Amniotic epithelial cell (primary cell): ENCODE measurements at places on chromosomes 11 and 22.

- DNase-seq, result no peak
Measured at GRCh38 chr22:17149076-17149815, 9.8 kb downstream of the HDHD5 start.

- no peak for DNase-seq
Measured at GRCh38 chr22:44930016-44930710, 79.6 kb downstream of the PHF21B start.

DNA sequence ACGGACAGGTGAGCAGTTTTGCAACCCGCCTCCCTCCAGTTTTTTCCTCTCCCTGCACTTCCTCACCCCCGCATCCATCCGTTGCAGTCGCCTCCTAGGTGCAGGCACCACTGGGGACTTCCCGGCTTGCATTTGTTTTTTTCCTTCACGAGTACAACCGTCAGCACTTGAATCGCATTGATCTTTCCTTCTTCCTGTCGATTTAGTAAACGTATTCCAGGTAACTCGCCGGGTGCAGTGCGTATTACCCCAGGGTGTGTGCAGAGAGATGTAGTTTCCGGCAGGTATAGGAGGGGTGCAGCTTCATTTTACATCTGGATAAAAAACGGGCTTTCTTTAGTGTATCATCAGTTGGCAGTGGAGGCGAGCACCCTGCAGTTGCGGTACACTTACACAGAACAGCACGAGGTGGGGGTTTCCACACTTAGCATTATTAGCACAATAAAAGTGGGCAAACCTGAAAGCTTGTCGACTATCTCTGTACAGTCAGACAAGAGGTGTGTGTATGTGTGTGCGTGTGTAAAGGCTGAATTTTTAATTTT, at the start of gene SORL1-AS1:
SORL1-AS1 (minus strand) TSS at position 359 of the 542 bp plus-strand sequence.
- no peak for DNase-seq

DNA sequence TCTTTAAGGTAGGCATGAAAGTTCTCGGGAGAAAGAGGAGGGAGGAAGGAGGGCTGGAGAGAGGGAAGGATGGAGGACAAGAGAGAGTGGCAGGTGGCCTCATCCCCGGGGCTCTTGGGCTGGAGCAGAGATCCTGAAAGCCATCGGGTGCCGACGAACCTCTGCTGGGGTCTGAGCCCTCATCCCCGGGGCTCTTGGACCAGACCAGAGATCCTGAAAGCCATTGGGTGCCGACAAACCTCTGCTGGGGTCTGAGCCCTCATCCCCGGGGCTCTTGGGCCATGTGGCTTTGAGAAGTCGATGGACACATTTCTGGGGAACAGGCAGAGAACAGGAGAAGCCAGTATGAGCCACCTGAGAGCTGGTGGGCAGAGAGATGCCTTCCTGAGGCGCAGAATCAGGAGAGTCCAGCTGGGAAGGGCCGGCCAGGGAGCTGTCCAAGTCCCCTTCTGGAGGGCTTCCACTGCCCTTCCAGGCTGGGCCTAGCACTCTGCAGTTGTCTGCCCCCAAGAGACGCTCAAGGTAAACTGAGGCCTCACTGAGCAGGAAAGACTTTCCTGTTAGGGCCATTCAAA, 1398.1 kb downstream of the BRD1 start:
- DNase-seq, result no peak

GRCh38 chr11:32883421-32883820, 9.2 kb upstream of the QSER1 start:
- no peak for DNase-seq

DNA sequence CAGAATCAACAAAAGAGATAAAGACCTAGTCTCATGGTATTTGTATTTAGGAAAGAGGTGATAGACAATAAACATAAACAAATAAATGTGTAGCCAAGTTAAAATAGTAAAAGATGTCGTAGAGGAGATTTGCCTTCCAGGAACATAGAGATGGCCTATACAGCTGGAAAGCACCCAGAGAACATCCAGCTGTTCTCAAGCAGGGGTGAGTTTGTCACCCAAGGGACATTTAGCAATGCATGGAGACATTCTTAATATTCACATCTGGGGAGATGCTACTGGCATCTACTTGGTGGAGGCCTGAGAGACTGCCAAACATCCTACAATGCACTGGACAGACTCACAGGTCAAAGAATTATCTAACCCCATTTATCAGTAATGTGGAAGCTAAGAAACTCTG, 88.3 kb downstream of the C11orf87 start:
- no peak for DNase-seq

- no peak for DNase-seq
Measured at GRCh38 chr11:34631737-34632104, 10.8 kb downstream of the EHF start.

DNA sequence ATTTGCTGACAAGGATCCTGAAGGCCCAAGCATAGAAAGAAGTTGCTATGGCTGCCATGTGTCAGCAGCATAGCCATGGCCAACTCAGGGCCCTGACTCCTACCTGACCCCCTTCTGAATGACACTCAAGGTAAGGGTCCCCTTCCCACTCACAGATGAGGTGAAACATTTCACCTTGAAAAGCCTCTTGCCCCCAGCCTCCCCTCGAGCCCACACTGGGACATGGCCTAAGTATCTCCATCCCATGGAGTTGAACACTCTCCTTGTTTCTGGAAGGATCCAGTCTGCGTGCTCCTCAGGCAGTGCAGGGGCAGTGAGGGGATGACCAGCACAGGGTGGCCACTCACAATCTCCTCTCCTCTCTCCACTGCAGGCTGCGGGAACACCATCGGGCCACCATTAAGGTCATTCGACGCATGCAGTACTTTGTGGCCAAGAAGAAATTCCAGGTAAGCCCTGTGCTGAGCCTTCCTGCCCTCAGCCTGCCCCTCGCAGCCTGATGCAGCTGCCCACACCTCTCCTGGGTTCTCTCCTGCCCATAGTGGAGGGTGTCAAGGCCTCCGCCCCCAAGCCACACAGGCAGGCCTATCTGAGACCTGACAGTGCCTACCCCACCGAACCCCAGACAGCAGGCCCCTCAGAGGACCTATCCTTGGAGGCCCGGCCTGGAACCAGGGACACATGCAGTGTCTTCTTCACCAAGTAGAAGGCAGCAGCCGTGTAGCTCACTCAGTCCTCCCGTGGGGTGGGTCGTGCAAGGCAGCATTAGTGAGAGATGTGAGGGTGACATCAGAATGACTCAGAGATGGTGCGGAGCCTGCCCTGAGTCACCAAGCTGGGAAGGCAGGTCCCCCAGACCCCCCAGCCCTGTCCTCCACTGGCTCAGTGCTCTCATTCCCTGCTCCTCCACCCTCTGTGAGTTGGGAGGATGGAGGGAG, 68.9 kb upstream of the KCNQ1OT1 start:
- peak; percentile 64 for DNase-seq

- no peak for DNase-seq
Measured at GRCh38 chr11:131193031-131193501, 177.3 kb upstream of the NTM start.

GRCh38 chr11:57460022-57460757, at the start of gene RTN4RL2:
Gene RTN4RL2, plus strand, starts transcription at chr11:57460528. Its CDS starts 338 bp downstream, at chr11:57460866.
- peak; percentile 32 for DNase-seq

- DNase-seq, result peak; percentile 73
Measured at GRCh38 chr11:63738720-63739360, 29.7 kb downstream of the ZFTA start.

- DNase-seq, result no peak
Measured at GRCh38 chr22:24424001-24424900, 3.1 kb upstream of the ADORA2A start.

- DNase-seq, result no peak
Measured at GRCh38 chr11:35810045-35810645, 133.7 kb upstream of the LDLRAD3 start.

DNA sequence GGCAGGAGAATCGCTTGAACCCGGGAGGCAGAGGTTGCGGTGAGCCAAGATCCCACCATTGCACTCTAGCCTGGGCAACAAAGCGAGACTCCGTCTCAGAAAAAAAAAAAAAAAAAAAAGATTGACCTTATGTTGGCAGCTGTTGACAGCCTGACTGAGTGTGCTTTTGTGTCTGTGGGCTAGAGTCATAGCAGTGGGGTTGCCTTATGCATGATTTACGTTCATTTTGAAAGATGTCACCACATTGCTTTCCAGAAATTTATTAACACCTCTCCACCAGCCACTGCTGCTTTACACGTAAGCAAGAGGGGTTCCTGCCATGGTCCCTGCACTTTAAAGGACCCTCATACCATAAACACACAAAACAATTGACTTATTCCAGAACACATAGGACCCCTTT, 21.0 kb downstream of the ASRGL1 start:
- no peak for DNase-seq

DNA sequence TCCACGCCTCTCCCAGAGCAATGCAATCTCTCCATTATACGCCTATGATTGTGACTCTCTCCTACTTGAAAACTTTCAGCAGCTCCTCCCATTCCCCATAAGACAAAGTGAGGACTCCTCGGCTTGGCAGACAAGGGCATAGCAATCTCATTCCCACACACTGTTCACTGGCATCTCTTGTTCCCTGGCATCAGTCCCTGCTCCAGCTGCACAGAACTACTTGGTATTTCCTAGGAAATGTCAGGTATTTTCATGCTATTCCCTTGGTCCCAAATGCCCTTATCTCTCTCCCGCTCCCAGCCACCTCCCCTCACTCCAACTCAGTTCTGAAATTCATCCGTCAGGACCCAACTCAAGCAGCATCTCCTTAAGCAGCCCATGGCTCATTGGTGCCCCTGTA, 28.4 kb downstream of the TMPRSS5 start:
- no peak for DNase-seq

- no peak for DNase-seq
Measured at GRCh38 chr11:108101090-108101775, 20.1 kb upstream of the ACAT1 start.

GRCh38 chr11:57977709-57978108, 46.0 kb upstream of the OR9Q1 start:
- DNase-seq, result no peak

- no peak for DNase-seq
Measured at GRCh38 chr22:27022896-27023361, 365.5 kb downstream of the MIAT start.

DNA sequence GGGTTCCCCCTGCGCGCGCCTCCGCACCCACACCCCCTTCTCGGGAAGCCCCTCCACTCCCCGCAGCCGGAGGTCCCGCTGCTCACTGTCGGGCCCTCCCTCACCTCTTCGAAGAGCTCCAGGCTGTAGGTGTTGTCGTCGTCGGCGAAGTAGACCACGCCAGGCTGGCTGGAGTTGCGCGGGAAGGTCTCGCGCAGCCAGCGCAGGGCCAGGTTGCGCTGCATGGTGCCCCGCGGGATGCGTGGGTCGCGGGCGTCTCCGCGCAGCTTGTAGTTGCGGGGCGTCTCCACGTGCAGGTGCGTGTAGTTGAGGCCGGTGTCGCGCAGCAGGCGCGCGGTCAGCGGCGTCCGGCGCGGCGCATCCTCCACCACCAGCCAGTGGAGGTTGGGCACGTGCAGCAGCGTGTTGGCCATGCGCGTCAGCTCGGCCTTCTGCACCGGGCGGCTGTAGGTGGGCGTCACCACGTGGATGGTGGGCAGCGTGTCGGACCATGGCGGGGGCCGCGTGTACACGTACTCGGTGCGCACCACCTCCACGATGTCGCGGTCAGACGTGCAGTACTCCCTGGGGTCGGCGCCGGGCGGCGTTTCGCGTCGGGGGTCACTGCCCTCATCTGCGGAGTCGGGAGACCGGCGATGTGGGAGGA, 28.3 kb downstream of the B3GAT1 start:
- no peak for DNase-seq

- DNase-seq, result no peak
Measured at GRCh38 chr11:114044042-114044871, 15.3 kb upstream of the ZBTB16 start.

- DNase-seq, result no peak
Measured at GRCh38 chr22:45077286-45077685, 67.5 kb upstream of the PHF21B start.

GRCh38 chr11:47020793-47021526, 84.4 kb downstream of the CSTPP1 start:
- DNase-seq, result peak; percentile 96

DNA sequence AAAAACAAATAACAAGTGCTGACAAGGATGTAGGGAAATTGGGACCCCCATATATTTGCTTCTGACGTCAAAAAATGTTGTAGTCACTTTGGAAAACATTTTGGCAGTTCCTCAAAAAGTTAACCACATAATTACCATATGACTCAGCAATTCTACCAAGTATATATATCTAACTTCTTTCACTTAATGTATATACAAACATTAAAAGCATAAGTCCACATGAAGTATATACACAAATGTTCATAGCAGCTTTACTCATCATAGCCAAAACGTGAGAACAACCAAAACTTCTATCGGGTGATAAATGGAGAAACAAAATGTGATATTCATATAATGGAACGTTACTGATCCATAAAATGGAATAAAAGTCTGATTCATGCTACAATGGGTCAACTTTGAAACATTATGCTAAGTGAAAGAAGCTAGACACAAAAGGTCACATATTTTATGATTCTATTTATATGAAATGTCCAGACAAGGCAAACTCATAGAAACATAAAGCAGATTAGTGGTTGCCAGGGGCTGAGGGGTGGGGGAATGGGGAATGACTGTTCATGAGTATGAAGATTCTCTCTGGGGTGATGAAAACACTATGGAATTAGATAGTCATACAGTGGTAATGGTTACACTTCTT, 48.7 kb upstream of the TEAD1 start:
- peak; percentile 82 for DNase-seq

DNA sequence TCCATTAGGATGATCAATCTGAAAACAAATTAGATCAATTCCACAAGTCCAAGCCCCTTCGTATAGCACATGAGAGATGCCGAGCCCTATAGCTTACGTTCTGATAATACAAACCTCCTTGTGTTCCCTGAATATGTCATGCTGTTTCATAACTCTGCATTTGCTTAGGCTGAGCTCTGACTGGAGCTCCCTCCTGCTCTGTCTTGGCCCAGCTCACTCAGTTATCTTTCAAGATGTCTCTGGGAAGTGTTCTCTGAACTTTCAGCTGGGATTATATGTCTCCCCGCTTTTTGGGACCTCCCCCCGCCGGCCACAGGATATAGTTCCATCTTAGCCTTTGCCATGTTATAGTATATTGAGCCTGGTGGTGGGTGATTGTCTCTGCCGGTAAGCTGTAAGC, 44.0 kb downstream of the FDX1 start:
- DNase-seq, result peak; percentile 80

DNA sequence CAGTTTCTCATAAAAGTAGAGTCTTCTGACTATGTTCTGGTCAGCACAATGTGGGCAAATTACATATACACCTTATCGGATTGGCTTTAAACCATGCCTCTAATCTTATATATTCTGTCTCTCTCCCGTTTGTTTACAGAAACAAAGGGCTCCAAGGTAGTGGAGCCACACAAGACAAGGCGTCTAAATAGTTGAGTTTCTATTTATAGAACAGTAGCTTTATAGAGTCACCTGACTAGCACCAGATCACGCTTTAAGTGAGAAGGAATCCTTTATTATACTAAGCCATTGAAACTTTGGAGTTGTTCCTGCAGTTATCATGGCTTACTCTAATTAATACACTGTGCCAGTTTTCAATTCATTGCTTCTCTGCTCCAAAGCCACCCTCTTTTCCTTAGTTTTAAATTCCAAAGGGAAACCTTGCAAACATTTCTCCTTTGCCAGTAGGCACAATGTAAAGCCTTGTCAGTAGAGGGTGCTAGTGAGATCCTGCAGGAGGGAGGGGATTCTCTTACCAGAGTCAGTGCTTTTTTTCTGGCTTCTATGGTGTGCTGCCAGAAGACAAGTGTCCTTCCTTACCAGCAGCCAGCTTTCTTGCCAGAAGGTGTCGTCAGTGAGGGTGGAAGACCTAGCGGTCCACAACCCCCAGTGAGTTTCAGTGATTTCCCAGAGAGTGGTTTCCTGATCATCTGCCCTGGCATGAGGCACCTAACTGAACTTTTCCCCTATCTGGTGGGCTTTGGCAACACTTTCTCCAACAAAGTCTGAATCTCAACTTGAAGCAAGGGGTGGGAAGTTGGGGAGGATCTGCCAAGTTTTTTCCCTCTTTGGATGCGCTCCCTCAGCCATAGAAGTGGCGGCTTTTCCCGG, 71.7 kb downstream of the RAB38 start:
- DNase-seq, result peak; percentile 51
